Stimulated activated effector memory CD8-positive, alpha-beta T cell treated with anti-CD3 and anti-CD28 coated beads, Interleukin-12 subunit alpha, Interleukin-12 subunit beta, amount 100 ng/mL, for 72 hours (primary cell): ENCODE measurements at places on chromosomes 13 and 19.
A peak's percentile ranks its signal among the peaks of the same experiment; 100 is the strongest.

DNA sequence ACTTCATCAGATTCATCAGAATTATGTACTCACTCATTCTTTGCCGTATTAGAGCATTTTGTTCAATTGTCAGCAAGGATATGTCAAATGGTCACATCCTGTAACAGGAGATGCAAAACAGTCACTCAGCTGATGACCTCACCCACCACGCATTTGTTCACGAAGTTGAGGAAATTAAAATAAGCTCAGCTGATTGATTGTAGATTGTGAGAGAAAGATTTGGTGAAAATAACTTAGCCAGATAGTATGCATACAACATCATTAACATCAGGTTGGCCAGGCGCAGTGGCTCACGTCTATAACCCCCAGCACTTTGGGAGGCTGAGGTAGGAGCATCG, 22.6 kb upstream of the CDC16 start:
- DNase-seq: no peak

DNA sequence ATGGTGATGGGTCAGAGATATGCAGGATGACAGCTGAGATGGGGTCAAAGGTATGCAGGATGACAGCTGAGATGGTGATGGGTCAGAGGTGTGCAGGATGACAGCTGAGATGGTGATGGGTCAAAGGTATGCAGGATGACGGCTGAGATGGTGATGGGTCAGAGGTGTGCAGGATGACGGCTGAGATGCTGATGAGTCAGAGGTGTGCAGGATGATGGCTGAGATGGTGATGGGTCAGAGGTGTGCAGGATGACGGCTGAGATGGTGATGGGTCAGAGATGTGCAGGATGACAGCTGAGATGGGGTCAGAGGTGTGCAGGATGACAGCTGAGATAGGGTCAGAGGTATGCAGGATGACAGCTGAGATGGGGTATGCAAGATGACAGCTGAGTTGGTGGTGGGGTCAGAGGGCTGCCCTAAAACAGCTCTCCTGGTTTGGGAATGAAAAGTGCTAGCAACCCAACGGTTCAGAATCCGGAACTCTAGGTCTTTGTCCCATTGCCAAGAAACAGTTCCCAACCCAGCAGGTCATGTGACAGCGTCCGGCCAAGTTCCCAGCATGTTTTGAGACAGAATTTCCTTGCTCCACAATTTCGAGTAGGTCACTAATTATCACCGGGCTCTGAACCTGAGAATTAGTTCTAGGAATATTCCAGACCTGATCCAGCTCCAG, 3.2 kb downstream of the SELENOW start:
- DNase-seq: no peak

DNA sequence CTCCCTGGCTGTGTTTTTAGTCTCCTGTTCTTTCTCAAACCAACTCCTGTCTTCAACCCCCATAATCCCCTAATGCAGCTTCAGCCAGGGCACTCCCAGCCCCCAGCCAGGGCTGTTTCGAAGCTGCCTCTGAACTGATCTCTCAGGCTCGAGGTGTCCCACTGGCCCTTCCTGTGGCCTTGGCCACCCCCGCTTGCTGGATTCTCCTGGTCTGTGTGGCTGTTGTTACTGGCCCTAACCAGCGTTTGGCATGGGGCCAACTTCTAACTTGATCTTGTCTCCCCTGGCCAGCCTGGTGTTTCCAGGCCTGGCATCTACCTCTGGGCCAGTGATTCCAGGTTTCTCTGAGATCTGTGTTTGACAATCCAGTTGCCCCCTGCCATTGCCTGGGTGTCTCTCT, 11.0 kb downstream of the XAB2 start:
- no peak for DNase-seq

GRCh38 chr13:34833562-34834182, 108.4 kb upstream of the NBEA start:
- no peak for DNase-seq

DNA sequence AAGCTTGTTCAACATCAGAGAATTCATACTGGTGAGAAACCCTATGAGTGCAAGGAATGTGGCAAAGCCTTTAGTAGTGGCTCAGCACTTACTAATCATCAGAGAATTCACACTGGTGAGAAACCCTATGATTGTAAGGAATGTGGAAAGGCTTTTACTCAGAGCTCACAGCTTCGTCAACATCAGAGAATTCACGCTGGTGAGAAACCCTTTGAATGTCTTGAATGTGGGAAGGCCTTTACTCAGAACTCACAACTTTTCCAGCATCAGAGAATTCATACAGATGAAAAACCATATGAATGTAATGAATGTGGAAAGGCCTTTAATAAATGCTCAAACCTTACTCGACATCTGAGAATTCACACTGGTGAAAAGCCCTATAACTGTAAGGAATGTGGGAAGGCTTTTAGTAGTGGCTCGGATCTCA, 25.2 kb downstream of the ZNF383 start:
- no peak for DNase-seq

GRCh38 chr13:59635589-59635988, 528.1 kb downstream of the DIAPH3 start:
- no peak for DNase-seq

DNA sequence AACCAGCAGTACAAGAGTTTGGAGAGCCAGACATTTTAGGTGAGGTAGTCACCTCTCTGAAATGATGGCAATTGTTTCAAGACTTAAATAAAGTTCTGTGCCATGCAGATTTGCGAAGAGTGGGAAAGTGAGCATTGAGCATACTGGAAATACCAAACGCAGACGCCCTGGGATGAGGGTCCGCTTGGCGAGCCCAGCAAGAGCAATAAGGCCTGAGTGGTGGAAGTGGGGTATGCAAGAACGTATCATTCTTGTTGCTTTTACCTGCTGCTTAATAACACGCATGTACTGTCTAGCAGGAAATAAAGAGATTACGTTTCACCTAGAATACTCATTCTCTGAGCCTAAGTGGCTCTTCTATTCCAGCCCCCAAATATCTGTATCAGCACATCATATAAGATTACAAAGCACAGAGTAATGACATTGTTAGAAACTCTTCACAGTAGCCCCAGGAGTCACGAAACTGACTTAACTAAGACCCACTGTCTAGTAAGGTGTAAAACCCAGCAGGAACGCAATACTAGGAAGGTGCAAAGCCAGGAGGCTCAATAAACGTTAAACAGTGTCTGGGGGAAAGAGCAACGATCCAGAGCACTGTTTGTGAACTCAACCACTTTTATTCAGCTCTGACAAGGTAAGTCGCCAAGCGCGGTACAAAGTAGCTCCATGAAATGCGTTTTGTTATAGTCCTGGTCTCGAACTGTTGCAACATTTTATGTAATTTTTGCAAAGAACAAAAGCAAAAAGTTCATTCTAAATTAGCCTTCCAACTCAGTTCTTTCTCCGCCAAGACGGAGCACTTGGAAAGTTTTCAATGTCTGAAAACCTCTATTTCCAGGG, 1.2 kb downstream of the RCBTB2 start:
- no peak for DNase-seq

DNA sequence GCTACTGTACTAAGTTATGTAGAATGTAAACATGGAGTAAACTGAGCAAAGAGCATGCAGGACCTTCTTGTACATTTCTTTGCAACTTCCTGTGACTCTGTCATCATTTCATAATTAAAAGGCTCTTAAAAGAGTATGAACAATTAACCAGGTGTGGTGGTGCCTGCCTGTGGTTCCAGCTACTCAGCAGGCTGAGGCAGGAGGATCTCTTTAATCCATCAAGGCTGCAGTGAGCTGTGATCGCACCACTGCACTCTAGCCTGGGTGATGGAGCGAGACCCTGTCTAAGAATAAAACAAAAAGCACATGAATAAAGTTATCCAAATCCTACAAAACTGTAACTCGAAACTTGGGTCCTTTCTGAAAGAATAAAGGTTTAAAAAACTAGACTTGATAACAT, 5.8 kb upstream of the SPACA7 start:
- DNase-seq: no peak

DNA sequence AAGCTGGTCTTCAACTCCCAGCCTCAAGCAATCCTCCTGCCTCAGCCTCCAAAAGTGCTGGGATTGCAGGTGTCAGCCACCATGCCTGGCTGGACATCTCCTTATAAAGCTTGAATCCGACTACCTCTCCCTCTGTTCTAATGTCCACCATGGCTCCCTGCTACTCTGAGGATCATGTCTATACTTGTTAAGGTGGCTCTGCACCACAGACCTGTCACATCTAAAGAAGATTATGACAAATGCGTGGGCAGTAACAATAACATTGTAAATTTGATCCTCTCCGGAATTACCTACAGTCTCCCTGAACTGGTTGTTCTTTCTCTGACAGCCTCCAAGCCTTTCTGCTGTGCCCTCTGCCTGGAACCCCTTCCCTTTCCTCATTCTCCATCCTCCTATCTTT, 1.8 kb downstream of the NXNL1 start:
- no peak for DNase-seq

DNA sequence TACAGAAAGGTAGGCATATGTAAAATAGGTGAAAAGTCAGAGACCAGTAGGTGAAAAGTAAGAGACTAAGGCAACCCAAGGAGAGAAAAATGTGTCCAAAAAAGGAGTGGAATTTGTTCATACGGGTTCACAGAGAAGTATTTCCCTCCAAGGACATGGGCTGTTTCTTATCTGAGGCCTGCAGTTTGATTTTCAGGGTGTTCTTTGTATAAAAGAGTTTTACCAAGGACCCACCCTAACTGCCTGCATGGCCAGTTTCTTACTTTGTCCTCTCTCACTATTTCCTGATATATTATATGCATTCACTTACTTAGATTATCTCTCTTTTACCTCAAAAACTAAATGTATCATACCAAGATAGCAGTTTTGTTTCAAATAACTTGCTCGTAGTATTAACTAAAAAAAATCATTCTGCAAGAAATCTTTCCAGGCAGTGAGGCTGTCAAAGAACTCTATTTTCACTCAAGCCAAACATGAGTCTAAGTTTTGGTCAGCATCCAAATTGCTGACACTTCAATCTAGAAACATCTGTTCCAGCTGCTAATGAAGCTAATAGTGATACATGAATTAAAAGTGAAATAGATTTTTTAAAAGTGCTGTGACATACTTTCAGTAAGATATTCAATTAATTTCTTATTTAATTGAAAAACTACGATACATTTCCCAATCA, 141.4 kb upstream of the SGCG start:
- DNase-seq: no peak

GRCh38 chr13:49821216-49822009, 28.9 kb upstream of the KPNA3 start:
- no peak for DNase-seq

DNA sequence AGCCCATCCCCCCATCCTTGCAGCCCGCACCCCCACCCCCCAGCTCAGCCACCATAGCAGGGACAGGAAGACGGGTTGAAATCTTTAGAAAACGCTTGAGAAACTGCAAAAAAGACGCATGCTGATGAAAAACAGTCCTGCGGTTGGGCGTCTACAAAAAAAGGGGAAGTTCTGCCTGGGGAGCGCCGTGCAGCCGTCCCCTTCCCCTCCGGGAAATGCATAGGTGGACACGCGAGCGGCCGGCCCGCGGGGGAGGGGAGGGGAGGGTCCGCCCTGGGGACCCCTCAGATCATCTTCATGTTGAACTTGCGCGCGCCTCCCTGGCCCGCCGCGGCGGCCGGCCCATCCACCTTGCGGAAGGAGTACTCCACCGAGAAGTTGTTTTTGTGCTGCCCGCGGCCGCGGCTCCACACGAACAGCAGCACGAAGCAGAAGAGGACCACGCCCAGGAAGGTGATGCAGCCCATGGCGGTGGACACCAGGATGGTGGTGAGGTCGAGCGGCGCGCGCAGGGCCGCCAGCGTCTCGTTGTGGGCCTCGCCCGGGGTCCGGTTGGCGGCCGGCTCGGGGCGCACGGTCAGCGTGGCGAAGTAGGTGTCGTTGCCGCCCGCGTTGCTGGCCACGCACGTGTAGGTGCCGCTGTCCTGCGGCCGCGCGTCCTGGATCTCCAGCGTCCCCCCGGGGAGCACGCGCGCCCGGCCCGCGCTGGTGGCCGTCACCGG, 7.9 kb upstream of the PEAK3 start:
- peak; percentile 71 for DNase-seq

GRCh38 chr13:51683597-51683996, 99.3 kb downstream of the WDFY2 start:
- no peak for DNase-seq
